Right lobe of liver (tissue), 6 donors: ENCODE measurements at places on chromosomes 13 and 19.
A peak's percentile ranks its signal among the peaks of the same experiment; 100 is the strongest.

DNA sequence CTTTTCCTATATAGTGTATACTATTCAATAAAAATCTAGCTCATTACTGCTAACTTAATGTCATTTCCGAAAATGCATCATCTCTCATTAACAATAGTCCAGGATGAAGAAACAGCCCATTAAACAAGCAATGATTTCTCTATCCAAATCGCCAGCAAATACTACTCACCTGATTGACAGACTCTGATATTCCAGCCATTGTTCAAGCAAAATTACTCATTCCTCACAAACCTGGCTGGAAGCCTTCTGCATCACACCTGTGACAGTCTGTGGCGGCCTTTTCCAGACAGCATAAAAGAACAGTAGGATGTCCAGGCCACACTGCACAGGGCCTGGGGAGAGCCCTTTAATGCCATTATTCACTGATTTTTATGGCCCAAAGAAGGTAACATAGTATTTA is 115.9 kb downstream of the ABCC4 start:
- DNase-seq: no peak

DNA sequence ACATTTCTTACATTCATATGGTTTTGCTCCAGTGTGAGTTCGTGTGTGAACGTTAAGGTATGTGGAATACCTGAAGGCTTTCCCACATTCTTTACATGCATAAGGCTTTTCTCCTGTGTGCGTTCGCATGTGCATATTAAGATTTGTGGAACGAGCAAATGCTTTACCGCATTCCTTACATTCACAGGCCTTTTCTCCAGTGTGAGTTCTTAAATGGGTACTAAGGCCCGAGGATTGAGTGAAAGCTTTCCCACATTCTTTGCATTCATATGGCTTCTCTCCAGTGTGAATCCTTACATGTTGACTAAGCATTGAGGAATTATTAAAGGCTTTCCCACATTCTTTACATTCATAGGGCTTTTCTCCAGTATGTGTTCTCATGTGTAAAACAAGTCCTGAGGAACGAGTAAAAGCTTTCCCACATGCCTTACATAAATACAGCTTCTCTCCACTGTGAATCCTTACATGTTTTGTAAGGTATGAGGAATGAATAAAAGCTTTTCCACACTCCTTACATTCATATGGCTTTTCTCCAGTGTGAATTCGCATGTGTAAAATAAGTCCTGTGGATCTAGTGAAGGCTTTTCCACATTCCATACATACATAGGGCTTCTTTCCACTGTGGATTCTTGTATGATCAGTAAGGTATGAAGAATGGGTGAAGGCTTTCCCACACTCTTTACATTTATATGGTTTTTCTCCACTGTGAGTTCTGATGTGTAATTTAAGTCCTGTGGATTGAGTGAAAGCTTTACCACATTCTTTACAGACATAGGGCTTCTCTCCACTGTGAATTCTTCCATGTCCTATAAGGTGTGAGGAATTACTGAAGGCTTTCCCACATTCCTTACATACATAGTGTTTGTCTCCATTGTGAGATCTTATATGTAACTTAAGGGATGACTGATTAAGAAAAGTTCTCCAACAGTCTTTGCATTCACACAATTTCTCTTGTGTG is 10.7 kb downstream of the ZNF846 start:
- no peak for DNase-seq

DNA sequence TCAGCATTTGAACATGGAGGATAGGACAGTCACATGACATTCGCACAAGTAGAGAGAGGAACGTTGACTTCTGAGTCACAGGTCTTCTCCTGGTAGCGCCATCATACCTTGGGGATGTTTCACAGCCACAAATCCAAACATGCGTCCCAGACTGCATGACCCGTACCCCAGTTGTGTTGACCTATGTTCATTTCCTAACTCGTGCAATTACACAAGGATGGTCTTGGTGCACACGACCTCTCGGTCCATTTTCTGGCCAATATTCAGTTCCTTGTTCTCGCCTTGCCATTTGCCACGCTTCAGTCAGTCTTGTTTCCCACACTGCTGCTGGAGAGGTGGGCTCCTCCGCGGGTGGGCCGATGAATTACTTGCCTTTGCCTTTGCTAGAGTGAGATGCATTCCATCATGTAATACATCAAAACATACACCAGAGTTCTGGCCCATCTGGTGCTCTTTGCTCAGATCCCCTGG is 87.3 kb downstream of the COL4A2 start:
- DNase-seq: no peak

- peak; percentile 48 for DNase-seq
Measured at GRCh38 chr19:46613525-46613924, 11.4 kb downstream of the PTGIR start.

GRCh38 chr19:32416749-32417456 is 11.3 kb downstream of the DPY19L3 start:
- no peak for DNase-seq

- no peak for DNase-seq
Measured at GRCh38 chr13:46103037-46103436, 1.8 kb downstream of the CPB2 start.

GRCh38 chr19:47107202-47107952 is 6.2 kb downstream of the ZC3H4 start:
- DNase-seq: no peak

- no peak for DNase-seq
Measured at GRCh38 chr19:16559780-16560276, 12.4 kb downstream of the SLC35E1 start.

- DNase-seq: no peak
Measured at GRCh38 chr19:9986787-9987281, 23.5 kb downstream of the COL5A3 start.

DNA sequence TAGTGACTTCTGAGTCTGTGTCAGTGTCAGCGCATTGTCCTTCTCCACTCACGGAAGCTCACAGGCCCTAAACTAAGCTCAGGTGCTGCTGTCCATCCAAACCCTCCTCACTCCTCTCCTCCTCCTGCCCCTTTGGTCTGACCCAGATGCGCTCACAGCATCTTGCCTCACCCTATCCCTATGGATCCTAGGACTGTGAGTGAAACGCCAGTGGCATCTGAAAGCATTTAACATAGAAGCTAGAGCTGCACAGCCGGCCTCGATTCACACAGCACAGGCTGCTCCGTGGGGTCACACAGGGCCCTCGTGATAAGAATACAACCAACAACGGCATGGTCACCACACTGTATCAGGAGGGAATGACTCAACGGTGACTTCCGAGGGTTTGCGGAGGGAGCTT is 149.1 kb upstream of the SPACA7 start:
- DNase-seq: no peak

GRCh38 chr19:45999653-46000121 is 4.4 kb downstream of the CCDC61 start:
- no peak for DNase-seq

- peak; percentile 38 for DNase-seq
Measured at GRCh38 chr13:42594481-42595252, 20.7 kb downstream of the TNFSF11 start.

- no peak for DNase-seq
Measured at GRCh38 chr13:101627556-101627943, 175.1 kb downstream of the ITGBL1 start.

GRCh38 chr13:42602906-42603305 is 29.0 kb downstream of the TNFSF11 start:
- no peak for DNase-seq

GRCh38 chr13:78194904-78195639 is 276.4 kb upstream of the EDNRB start:
- no peak for DNase-seq

DNA sequence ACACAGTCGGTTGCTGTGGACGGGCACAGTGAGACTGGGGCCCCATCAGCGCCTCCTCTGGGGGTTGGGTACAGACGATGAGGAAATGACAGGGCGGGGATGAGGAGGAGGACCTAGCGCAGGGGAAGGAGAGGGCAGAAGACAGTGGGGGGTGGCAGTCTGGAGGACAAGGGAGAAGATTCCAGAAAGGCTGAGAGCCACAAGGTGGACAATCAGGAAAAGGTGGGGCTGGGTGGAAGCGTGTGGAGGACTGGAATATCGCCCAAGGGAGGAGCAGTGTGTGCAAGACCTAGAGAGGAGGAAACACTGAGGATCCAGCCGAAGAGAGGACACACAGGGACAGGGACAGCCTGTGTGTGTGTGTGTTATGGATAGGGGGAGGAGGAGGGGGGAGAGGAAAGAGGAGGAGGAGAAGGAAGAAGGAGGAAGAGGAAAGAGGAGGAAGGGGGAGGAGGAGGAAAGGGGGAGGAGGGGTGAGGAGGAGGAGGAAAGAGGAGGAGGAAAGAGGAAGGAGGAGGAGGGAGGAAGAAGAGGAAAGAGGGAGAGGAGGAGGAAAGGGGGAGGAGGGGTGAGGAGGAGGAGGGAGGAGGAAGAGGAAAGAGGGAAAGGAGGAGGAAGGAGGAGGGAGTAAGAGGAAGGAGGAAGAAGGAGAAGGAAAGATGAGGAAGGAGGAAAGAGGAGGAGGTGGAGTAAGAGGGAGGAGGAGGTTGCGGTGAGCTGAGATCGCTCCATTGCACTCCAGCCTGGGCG is 15.8 kb upstream of the GARIN5A start:
- no peak for DNase-seq

DNA sequence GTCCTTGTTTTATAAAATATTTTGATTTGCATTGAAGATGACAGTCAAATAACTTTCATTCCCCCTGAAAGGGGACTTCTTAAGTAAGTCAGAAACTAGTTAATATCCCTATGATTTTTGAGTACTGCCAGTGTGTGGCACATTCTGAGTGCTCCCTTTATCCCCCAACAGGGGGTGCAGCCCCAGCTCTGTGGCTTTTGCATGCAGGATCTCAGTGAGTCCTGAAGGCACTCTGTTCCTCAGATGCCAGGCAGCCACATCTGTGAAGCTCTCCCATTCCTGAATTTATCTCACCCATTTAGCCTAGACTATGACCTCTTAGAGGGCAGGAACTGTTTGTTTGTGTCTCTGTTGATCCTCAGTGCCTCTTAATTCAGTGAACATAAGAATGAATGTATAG is 123.1 kb downstream of the CDK8 start:
- DNase-seq: no peak

DNA sequence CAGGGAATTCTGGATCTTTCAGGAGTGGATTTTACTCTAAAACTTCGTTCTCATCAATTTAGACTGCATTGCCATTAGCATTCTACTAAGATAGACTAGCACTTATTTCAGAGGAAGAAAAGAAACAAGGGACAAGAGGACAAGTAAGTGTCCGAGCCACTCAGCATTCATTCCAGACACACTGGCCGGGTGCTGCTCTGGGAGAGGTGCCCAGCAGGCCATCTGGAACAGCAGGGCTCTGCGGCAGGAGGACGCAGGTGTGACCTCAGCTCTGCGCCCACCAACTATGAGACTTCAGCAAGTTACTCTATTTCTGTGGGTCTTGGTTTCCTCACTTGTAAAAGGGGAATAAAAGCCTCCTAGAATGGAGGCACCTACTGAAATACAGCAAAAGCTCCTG is 4.2 kb downstream of the EPS15L1 start:
- no peak for DNase-seq

GRCh38 chr13:25379011-25379410 is 7.2 kb downstream of the ATP8A2 start:
- DNase-seq: no peak

GRCh38 chr19:3274942-3275582 is 50.6 kb downstream of the CELF5 start:
- no peak for DNase-seq

GRCh38 chr13:83995930-83996329 is 113.7 kb upstream of the SLITRK1 start:
- no peak for DNase-seq

DNA sequence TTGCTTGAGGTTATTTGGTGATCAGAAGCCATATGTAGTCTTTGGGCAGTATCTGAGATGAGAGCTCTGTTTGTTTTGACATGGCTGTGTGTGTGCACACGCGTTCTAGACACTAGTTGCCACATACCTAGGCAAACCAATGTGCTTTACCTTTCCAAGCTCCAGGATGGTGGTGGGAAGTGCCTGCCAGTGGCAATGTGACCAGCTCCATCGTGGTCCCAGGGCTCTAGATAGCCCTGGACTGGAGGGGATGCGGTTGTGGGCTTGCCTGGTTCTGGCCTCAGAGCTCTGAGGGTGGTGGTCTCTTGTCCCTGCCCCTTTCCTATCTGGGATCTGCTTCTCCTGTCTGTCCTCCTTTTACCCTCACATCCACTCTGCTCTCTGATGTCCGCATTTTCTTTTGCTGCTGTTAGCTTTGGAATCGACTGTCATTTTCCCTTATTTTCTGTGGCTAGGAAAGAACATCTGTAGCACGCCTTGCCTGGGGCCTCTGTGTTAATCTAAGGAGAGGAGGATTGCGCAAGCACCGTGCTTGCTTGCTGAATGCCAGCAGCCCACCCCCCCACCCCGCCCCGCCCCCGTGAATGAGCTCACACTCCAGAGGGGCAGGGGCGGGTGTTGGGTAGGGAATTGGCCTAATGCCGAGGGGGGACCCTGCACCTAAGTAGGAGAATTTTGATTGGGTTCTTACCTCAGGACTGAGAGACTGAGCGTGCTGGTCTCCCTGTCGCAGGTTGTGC is 89.5 kb downstream of the ARHGEF7 start:
- DNase-seq: no peak

- no peak for DNase-seq
Measured at GRCh38 chr13:104021806-104022397, 955.7 kb upstream of the SLC10A2 start.

DNA sequence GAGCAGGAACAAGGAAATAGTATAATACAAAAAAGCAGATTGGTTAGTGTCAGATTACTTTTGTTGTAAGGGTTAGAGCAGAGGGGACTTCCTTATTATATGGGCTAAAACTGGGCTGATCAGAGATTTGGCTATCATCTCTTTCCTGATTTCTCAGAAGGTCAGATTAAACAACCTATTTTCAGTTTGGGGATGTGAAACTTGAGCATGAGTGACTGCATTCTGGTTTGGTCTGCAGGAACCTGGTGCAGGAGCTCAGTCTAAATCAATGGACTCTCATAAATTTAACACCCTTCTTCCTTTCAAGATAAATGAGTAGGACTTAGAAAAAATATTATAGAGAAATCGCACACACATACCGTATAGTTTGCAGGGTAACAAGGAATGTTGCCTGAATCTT is 12.9 kb upstream of the RFXAP start:
- DNase-seq: no peak

- no peak for DNase-seq
Measured at GRCh38 chr13:106061781-106062180, 473.7 kb downstream of the EFNB2 start.

DNA sequence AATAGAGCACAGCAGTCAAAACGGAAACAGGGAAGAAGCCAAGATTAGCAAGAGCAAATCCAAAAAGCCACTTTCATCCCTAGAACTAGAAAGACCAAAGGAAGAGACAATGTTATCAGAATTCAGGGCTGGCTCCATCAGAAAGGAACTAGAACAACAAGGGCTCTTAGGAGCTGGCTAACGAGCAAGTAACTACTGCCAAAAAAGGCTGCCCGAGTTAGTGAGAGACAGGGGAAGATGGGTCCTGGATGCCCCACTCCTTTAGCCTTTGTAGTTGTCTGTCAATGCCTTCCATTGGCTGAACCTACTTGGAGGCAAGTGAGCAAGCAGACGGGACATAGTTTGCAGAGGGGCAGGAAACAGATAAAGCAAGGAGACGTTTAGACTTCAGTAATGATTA is 240.4 kb downstream of the KLF12 start:
- DNase-seq: no peak
